ENCODE measurements at places on chromosomes 16 and 17.

DNA sequence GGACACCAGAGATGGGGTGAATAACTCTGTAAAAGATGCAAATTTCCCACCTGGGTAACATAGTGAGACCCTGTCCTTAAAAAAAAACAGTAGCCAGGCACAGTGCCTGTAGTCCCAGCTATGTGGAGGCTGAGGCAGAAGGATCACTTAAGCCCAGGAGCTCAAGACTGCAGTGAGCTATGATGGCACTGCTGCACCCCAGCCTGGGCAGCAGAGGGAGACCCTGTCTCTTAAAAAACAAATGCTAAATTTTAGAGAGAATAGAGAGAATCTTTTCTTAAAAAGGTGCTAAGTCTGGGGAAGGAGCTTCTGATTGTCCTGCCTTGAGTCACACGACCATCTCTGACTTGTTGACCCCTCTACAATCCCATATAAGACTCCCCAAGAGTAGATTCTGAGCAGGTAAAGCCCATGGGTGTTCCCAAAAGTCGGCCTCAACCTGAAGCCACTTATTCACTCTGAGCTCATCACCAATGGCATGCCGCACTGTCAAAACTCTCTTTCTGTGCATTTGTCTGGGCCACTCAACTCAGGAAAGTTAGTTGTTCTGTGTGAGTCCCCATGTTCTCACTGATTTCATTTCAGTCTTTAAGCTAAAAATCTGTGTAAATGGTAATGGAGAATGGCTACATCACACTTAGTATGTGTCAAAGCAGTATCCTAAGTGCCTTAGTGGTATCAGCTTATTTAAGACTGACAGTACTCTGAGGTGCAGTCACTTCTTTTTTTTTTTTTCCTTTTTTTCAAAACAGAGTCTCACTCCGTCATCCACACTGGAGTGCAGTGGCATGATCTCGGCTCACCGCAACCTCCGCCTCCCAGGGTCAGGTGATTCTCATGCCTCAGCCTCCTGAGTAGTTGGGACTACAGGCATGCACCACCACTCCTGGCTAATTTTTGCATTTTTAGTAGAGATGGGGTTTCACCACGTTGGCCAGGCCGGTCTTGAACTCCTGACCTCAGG lies 41.6 kb downstream of the PRKCB start:
- DNase-seq, result no peak

- peak; percentile 80 for DNase-seq
Measured at GRCh38 chr16:87431926-87432325, 39.8 kb downstream of the MAP1LC3B start.

DNA sequence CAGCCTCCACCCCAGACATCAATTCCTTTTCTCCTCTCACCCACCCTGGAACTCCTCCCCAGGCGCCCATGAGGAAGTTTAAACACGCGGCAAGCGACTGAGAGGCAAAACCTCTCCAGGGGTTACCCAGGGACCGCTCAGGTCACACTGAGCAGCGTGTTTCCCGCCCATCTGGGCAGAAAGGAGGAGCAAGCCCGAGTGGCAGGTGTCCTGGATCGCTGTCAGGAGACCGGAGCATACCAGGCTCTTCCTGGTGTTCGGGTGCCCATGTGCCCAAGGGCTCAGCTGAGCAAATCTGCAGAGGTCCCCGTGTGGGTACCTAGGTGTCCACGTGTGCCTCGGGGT lies 491 bp downstream of the SLC25A19 start:
- DNase-seq, result no peak

DNA sequence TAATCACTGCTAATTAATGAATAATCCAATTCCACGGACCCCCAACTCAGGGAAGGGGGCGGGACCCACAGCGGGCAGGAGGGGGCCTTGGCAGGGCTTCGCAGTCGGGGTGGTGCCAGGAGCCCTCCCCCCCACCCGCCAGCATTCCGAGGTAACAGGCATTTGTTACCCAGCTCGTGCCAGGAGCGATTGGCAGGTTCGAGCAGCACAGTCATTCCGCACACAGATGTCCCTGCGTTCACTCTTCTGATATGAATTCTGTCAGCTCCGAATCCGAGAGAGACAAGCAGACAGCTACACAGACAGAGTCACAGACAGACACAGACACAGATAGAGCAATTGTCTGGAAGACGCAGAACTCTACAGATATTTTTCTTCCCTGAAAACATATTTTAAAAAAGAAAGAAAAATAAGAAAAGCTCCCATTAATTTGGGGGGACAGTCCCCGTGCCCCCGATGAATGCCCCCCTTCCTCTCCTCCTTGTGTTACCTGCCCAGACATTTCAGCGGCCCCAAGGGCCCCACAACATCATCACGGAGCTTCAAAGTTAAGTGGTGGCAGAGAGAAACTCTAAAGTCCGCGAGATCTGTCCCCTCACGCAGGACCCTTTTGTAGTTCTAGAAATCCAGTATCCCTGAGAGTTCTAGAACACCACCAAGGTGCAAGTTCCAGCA lies 10.2 kb downstream of the NEUROD2 start:
- DNase-seq, result no peak

GRCh38 chr16:55328611-55329569 lies 4.9 kb downstream of the IRX6 start:
- no peak for DNase-seq

DNA sequence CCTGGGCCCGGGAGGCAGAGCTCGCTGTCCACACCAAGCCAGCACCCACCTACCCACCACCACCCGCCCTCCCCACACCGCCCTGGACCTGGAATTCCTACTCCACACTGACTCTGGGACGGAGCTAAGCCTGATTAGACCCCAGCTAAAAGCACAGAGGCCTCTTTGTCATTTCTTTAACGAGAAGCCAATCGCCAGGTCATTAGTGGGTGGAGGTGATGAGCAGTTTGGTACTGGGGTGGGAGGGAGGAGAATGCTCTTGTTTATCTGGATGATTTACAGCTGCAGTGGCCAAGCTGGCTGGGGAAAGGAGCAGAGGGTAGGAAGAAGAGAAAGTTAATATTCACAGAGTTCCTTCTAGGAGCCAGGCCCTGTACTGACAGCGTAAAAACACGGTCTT lies 6.0 kb upstream of the BHLHA9 start:
- no peak for DNase-seq

- no peak for DNase-seq
Measured at GRCh38 chr16:50038756-50039529, 13.9 kb downstream of the CNEP1R1 start.

DNA sequence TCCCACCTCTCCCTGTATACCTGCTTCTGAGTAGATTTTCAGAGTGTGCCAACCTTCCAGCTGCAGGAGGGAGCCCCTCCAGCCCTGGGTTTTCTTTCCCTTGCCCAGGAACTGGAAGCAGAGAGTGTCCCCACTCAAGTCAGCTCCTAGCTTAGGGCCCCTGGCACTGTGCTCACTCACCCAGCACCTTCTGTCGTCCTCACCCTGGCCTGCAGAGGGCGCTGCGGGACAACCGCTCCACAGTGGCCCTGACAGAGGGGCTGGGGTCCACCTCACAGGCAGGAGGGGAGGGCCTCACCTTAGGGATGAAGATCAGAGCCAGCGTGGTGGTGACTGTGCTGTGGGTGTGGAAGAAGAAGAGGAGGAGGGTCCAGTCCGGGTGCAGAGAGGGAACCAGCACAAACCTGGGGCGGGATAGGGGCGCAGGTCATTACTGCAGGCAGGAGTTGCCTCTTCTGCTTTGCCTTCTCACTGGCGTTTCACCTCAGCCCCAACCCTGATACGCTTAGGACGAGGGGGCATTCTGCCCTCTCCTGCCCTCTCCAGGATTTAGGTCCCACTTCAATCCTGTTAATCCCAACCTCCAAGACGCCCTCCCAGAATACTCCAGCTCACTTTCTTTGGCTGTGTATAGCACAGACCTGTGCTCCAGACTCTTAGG lies 10.0 kb downstream of the GPR179 start:
- no peak for DNase-seq

DNA sequence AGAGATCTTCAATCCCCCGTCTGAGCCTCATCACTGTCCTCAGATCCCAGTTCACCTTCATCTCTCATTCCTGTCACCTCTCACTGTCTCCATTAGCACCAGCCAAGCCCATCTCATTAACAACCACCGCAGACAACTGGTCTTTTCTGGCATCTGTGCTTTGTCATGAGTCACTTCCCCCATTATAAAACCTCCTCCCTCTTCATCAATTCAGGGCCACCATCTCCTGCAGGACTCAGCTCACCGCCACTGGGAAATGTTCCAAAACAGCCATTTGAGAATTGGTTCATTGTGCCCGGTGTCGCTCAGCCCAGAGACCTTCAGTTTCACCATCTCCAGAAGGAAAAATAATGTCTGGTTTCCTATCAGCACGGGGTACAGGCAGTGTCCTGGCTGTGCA lies 56.9 kb upstream of the TEKT3 start:
- DNase-seq, result peak; percentile 71

DNA sequence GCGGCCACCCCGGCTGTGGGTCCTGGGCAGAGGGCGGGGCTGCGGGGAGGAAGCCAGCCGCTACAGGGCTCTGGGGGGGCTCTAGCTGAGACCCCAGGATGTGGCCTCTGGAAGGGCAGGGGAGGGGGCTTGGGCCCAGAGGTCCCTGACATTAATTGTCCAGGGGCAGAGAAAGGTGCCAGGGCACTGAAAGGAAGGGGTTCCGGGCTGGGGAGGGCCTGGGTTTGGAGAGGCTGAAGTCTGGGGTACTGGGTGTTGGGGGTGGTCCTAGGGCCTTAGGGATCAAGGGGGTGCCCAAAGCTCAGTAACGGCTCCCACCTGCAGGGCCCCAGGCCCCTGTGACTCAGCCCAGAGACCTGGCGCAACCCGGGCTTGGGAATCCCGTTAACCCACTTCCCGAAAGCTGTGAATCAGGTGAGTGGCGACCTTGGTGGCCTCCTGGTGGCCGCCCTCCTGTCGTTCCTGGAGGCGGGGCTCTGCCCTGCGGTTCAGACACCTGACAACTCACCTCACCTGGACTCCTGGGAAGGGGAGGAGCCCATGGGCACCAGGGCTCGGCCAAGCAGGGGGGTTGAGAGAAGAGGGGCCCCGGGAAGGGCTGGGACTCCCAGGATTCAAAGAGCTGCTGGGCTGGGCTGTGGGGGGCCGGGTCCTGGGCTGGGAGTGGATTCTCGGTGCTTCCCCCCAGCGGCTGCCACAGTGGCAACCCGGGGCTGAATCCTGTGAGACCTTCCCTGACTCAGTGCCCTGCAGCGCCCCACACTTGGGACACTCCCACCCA lies 465 bp upstream of the PRSS22 start:
- no peak for DNase-seq

- DNase-seq, result no peak
Measured at GRCh38 chr17:58334256-58334655, 5.7 kb upstream of the TSPOAP1 start.
